M059J (cell line): ENCODE measurements at places on chromosomes 7 and 10.

DNA sequence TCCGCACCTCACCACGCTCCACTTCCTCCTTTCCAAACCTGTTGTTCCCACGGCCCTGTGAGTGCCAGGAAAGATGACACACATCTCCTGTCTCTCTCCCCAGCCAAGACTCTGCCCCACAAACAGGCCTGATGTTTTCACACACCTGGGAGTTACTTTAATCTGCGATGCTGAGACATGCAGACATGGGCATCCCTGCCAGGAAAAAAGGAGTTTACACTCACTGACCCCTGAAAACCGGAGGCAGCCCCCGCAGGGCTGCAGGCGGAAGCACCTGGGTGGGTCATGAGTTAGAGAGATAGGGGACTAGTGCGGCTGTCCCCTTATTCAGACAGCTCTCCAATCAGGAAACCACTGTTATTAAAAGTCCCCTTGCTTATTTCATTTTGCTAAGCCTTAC is 106.4 kb upstream of the CARD11 start:
- DNase-seq: no peak

GRCh38 chr7:33596686-33597085 is 308.7 kb upstream of the BMPER start:
- DNase-seq: no peak

DNA sequence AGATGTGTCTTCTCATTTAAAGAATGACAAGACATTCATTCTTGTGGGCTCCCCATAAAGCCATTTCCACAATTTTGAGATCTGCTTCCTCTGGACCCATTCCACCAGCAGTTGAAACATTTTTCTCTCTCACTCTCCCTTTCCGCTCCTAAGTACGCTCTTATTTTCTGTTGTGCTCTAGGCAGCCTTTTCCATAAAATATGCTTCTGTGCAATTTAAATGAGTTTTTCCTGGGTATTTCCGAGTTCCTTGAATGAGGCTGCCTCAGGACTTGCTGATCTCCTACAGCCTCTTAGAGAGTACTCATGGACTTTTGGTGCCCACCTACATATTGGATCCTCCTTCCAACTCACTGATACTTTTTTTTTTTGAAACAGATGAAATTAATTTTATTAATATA is 23.6 kb upstream of the AKR1D1 start:
- DNase-seq: no peak

- DNase-seq: no peak
Observed at GRCh38 chr7:83096065-83096580, 66.6 kb downstream of the PCLO start.

DNA sequence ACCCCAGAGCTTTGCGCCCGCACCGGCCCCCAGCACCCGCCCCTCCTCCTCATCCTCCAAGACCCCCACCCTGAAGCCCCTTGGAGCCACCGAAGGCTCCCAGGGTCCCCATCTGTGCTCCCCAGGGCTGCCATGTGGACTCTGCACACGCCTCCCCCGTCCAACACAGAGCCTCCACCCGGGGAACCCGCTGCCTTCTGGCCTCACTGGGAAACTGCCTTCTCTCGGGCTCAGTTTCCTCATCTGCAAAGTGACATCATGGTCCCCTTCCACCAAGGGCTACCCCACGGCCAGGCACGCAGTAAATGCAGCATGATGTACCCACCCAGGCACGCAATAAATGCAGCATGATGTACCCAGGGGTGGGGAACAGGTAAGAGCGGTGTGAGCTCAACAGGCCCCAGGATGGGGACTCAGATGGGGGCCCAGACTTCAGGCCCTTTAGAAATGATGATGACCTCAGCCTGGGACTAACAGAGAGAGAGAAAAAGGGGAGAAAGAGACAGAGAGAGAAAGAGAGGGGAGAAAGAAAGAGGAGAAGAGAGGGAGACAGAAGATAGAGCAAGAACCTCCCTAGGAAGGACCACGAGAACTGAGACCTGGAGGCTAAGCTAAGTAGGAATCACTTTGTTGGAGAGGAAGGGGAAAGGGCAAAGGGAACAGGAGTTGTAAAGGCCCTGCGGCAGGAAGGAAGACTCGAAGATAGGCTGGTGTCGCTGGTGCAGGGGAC is 2.5 kb upstream of the MICALL2 start:
- DNase-seq: peak; percentile 21

GRCh38 chr10:24254180-24254579 is 45.2 kb downstream of the KIAA1217 start:
- peak; percentile 6 for DNase-seq

DNA sequence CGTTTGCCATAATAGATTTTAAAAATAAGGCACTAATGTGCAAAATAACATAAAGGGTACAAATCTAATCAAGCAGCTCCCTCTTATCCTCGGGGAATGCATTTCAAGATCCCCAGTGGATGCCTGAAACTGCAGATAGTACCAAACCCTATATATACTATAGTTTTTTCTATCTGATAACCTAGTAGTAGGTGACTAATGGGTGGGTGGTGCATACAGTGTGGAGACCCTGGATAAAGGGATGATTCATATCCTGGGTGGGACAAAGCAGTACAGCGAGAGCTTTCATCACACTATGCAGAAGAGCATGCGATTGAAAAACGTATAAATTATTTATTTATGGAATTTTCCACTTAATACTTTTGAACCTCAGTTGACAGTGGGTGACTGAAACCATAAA is 464.5 kb downstream of the GRID1 start:
- DNase-seq: no peak

DNA sequence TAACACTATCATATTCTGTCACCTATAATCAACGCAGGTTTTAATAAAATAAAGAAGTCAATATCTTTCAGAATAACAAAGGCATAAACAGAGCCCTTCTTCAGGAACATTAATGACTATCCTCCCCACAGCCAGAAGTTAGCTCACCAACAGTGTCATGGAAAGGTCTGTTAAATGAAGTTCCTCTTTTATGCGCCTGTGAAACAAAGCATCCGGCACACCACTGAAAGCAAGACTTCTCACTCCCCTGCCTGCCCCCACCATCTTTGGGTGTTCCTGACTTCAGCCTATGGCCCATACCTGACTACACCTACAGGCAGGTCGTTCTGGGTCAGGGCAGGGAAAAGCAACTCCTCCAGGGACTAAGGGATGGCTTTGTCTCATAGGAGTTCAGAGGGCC is 205.4 kb downstream of the FANK1 start:
- no peak for DNase-seq

DNA sequence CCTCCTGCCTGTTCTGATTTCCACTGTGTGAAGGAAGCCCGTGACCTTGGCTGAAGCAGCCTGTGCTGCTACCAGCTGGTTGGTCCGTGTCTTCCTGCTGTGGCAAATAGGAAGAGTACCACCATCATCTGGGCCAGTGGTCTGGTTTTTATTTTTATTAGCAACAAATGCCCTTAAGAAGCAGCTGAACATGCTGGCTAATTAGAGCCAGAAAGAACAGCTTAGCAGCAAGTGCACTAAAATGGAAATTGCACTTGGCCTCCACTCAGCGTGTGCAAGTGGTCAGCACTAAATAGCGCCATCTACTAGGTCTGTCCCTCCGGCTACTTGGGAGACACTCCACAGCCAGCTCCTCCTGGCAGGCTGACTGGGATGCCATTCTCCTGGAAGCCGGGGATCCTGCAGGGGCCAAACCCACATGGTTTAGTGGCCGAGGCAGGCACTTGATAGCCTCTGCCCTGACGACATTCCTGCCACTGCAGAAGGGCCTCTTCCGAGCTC is 690.3 kb upstream of the FOXK1 start:
- no peak for DNase-seq

- DNase-seq: no peak
Observed at GRCh38 chr7:917255-918117, 37.0 kb downstream of the ADAP1 start.

DNA sequence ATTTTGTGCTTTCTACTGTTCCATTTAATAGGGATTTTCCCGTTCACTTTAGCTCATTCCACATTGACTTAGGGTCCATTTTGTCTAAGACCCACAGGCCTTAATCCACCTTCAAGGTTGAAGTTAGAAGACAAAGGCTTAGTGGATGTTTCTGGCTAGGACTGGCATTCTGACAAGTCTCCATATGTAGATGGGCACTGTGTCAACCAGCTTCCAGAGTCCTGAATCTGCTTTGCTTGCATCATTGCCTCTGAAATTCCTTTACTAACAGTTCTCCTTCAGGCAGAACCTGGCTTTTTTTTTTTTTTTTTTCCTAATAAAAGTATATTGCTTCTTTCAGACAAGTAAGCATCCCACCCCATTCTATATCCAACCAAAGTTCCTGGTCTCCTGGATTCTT is 69.6 kb upstream of the PDCD4 start:
- peak; percentile 65 for DNase-seq

- no peak for DNase-seq
Observed at GRCh38 chr10:34861293-34862021, 46.4 kb upstream of the PARD3 start.

GRCh38 chr10:131090761-131091661 is 220.5 kb downstream of the TCERG1L start:
- DNase-seq: no peak

GRCh38 chr10:88865281-88865876 is 13.7 kb upstream of the ANKRD22 start:
- DNase-seq: peak; percentile 37

DNA sequence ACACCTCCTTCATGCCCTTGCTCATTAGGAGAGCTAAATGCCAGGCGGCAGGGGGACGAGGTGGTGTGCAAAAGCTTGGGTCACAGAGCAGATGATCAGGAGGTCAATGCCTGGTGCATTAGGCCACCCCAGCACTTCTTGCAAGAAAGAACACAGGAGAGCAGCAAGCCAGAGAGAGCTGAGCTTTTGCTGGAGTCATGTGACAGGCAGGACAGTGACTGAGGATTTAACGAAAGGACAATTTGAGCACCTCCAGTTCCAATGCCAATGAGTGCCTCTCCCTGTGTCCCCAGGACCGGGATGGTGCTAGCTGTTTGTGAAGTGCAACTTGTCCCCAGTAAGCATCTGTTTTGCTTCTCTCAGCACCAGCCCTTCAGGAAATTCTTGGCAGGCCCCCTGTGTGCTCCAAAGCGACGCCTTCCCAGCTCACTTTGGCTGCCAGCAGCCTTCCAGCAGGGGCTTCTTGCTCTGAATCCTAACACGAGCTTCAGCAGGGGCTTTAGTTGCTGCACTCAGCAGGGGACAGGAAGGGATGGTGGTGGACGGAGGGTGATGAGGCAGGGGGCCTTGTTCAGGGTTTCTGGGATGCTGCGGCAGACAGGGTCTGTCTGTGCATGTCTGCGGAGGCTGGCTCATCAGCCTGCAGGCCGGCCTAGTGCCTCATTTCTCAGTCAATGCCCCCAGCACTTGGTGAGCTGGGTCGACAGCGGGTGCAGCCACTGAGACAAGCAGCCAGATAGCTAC is 368.1 kb downstream of the RPS24 start:
- no peak for DNase-seq

DNA sequence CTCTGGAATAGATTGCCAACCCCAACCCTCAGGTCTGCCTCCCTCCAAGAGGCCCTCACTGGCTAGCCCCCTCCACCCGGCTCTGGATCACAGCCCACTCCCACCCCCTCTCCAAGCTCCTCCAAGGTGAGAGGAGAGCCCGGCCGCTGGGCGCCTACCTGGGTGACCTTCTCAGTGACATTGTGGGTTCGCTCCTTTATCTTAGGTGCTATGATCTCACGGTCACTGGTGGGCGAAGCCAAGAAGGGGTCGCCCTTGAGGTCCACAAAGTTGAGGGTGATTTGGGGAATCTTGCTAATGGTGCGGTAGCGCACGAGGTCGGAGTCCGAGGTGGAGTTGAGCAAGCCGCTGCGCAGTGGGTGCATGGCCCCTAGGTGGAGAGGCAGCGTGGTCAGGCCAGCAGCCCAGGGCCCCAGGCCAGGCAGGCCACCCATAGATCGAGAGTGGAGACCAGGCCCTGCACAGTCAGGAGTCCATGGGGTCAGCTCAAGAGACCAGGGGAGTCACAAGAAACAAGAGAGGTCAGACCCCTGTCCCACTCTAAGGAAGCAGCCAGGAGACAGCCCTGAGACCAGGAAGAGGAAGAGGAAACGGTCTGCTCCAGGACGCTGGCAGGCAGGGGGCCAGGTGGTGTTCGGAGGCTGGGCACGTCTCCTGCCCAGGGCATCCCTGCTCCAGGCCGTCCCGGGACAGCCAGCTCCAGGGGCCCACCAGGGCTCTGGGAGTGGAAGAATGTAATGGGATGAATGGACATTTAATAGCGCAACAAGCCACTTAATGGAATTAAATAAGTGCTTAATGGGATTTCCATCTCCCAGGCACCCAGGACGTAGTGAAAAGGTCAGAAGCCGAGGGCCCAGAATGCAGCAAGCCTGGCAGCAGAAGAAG is 20.7 kb downstream of the KCNH2 start:
- DNase-seq: no peak

DNA sequence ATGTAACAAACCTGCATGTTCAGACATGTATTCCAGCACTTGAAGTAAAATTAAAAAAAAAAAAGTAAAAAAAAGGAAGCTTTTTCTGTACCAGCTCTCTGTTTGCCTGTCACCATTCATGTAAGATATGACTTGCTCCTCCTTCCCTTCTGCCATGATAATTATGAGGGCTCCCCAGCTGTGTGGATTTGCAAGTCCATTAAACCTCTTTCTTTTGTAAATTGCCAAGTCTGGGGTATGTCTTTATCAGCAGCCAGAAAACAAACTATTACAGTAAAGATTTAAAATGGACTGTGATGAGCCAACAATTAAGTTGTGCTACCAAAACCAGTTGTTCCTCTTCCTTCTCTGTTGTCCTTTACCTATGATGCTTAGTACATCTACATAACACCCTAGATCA is 619.6 kb downstream of the ARL4A start:
- no peak for DNase-seq

DNA sequence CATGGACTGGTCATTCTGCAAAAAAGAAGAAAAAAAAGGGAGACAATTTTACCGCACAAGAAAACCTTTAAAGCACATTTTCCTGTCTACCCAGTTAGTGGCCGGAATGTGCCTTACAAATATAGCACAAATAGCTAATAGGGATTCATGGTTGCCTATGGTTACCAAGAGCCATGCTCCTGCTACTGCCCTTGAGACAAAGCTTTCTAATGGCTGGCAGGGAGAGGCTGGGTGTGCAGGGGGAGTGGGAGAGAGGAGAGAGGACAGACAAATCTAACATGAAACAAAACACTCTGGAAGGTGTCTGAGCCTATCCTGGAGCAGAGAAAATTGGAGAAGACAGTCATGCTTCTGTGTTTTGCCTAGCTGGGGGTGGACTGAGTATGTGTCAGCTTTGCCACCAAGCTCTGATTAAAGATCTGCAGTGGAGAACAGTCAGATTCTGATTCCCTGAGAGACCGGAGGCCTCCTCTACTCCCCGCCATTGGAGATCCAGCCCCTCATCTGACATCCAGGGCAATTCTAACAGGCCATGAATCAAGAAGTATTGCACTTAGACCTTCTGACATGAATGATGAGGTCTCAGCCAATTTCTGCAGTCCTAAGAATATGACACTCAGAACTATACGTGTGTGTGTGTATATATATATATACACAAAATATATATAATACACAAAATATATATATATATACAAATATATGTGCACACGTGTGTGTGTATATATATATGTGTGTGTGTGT is 80.2 kb downstream of the PRTFDC1 start:
- DNase-seq: no peak

- no peak for DNase-seq
Observed at GRCh38 chr10:124288928-124289850, 129.5 kb downstream of the OAT start.

- peak; percentile 17 for DNase-seq
Observed at GRCh38 chr7:80466636-80467035, 45.2 kb downstream of the GNAT3 start.
